CD4-positive, alpha-beta memory T cell (primary cell): ENCODE measurements at places on chromosomes 2 and 18. TPM values are rescaled to one million over a fixed set of nuclear protein-coding genes. Genes with fewer than 3 reads are reported as not detected.

Gene CTAGE1
- not detected for total RNA-seq

Gene DTNA
- total RNA-seq, result 0.58 TPM

Gene SOCS6
- 1.5 TPM for total RNA-seq

Gene MERTK
- 0.67 TPM for total RNA-seq

Gene RAX
- total RNA-seq, result not detected

DNA sequence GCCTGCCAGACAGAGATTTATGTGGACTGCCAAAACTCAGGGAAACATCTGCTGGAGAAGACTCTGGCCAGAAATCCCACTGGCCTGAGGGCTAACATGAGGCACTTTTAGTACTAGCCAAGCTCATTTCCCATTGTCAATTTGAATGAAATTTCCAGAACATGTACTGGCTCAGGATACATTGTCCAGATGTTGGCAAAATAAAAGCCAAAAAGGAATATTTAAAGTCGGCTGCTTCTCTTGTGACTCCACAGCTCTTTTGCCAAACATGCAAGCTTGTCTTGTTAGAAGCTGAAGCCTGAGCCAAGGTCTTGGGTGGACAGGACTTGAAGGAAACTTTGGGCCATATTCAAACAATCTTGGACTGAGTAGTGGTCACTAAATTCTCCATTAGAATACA lies 215.5 kb downstream of the NCKAP5 start:
- H3K27ac ChIP-seq, result no peak overlapping the region
- no peaks in the 10 kb centered on the region for H3K4me1 ChIP-seq
- DNase-seq, result no peak
- no peaks in the 10 kb centered on the region for H3K36me3 ChIP-seq
- H3K27me3 ChIP-seq, result no peaks in the 10 kb centered on the region

DNA sequence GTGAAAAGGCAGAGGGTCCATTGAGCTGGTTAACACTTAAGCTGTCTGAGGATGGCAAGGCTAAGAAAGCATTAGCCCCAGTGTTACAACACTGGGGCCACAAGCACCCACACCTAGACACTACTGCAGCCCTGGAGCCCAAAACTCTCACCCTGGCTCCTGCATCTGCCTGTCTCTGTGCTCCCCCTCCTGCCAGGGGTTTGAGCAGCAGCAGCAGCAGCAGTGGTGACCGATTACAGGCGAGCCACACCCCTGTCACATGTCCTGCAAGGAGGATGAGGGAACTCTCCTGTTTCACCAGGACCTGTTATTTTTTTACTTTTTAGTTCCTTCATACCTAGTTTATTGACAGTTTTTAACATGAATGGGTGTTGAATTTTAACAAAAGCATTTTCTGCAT lies 326.7 kb upstream of the MAP2 start:
- no peaks in the 10 kb centered on the region for H3K27me3 ChIP-seq
- no peak for DNase-seq
- no peaks in the 10 kb centered on the region for H3K4me1 ChIP-seq
- H3K36me3 ChIP-seq, result no peaks in the 10 kb centered on the region
- no peak overlapping the region for H3K27ac ChIP-seq

- H3K27me3 ChIP-seq, result no peaks in the 10 kb centered on the region
- no peak overlapping the region for H3K27ac ChIP-seq
- DNase-seq, result no peak
- no peaks in the 10 kb centered on the region for H3K36me3 ChIP-seq
- H3K4me3 ChIP-seq, result no peak overlapping the region
- H3K4me1 ChIP-seq, result no peaks in the 10 kb centered on the region
Observed at GRCh38 chr18:61335684-61336555, 2.7 kb downstream of the CDH20 start.

- no peaks in the 10 kb centered on the region for H3K27me3 ChIP-seq
- H3K27ac ChIP-seq, result no peak overlapping the region
- no peaks in the 10 kb centered on the region for H3K36me3 ChIP-seq
- H3K4me3 ChIP-seq, result no peak overlapping the region
- no peak for DNase-seq
- no peaks in the 10 kb centered on the region for H3K4me1 ChIP-seq
Observed at GRCh38 chr2:60094450-60094929, 459.0 kb downstream of the BCL11A start.

DNA sequence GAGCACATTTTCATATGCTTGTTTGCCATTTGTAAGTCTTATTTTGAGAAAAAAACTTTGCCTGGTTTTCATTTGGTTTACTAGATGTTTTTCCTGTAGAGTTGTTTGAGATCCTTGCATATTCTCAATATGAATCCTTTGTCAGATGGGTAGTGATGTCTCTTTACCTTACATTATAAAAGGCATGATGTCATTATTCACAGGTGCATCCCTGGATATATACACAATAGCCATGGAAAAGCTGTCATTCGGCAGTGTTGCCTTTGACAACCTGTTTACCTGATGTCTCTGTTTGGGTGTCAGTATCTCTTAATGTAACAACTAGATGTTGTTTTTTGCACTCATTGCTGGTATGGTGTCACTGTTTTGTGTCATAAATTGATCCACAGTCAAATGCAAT lies 58.8 kb upstream of the MAL start:
- no peaks in the 10 kb centered on the region for H3K36me3 ChIP-seq
- no peak for DNase-seq
- H3K4me3 ChIP-seq, result no peak overlapping the region
- no peaks in the 10 kb centered on the region for H3K27me3 ChIP-seq
- H3K27ac ChIP-seq, result no peak overlapping the region
- H3K4me1 ChIP-seq, result no peaks in the 10 kb centered on the region

GRCh38 chr2:197251576-197251975 lies 59.0 kb downstream of the ANKRD44 start:
- DNase-seq, result no peak
- H3K27me3 ChIP-seq, result no peaks in the 10 kb centered on the region
- H3K27ac ChIP-seq, result no peak overlapping the region
- no peaks in the 10 kb centered on the region for H3K36me3 ChIP-seq
- no peak overlapping the region for H3K4me3 ChIP-seq

DNA sequence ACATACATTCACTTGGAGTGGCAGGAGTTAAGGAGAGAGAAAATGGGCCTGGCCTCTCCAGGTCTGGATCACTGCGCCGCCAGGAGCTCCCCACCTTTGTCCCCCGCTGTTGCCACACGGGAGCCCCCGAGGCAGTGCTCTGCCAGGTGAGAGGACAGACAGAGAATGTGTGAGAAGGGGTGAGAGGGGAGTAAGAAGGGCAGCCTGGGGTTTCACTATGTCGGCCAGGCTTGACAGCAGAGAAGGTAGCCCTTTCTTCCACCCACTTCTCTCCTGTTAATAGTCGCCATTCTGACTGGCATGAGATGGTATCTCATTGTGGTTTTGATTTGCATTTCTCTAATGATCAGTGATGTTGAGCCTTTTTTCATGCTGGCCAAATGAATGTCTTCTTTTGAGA lies 26.2 kb upstream of the ARHGEF4 start:
- H3K27ac ChIP-seq, result no peak overlapping the region
- H3K4me1 ChIP-seq, result peaks cover 7% of the 10 kb centered on the region
- H3K27me3 ChIP-seq, result no peaks in the 10 kb centered on the region
- no peak for DNase-seq
- no peak overlapping the region for H3K4me3 ChIP-seq

DNA sequence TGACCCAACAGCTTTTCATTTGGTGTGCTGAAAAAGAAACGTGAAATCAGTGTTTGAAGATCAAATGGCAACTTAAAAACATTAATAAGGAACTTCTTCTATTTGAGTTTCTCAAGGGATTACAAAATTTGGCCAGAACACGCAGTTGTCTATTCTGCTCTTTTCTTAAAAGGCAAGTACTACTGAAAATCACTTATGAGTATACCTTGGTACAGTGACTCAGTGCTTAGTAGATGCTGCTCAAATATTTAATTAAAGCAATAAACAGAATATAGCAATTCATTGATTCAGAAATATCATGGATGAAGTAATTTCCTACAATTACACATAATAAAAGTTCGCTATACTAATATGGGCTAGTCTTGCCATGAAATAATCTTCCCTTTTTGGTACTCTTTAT lies 38.2 kb upstream of the MCM6 start:
- H3K36me3 ChIP-seq, result peaks cover 16% of the 10 kb centered on the region
- H3K27me3 ChIP-seq, result no peaks in the 10 kb centered on the region
- H3K4me3 ChIP-seq, result no peak overlapping the region
- H3K4me1 ChIP-seq, result no peaks in the 10 kb centered on the region

- H3K27ac ChIP-seq, result peak overlapping the region; percentile 29
- H3K36me3 ChIP-seq, result no peaks in the 10 kb centered on the region
- no peaks in the 10 kb centered on the region for H3K27me3 ChIP-seq
- H3K4me1 ChIP-seq, result peaks cover 18% of the 10 kb centered on the region
- H3K4me3 ChIP-seq, result no peak overlapping the region
Observed at GRCh38 chr2:46239175-46239846, 57.9 kb upstream of the EPAS1 start.

- H3K4me3 ChIP-seq, result no peak overlapping the region
- H3K27ac ChIP-seq, result no peak overlapping the region
- no peak for DNase-seq
Observed at GRCh38 chr2:233209117-233209532, 42.3 kb upstream of the ATG16L1 start.

DNA sequence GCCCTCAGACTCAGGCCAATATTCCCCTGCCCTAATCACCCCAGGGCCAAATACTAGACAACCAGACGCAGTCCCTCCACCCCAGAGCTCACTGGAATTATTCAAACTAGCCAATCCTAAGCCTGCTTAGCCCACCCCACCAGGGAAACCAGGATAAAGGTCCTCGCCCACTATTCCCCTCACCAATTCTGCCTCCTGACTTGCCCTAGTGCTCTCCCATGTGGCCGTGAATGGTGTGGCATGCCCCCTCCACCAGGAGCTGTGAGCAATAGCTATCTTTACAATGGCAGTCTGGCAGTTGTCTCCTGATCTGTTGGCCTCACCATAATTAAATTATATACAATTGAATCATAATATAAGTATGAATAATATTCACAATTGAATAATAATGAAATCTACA lies 42.3 kb downstream of the FAM124B start:
- no peaks in the 10 kb centered on the region for H3K27me3 ChIP-seq
- DNase-seq, result no peak
- no peaks in the 10 kb centered on the region for H3K4me1 ChIP-seq
- H3K4me3 ChIP-seq, result no peak overlapping the region
- H3K36me3 ChIP-seq, result no peaks in the 10 kb centered on the region

- no peak overlapping the region for H3K4me3 ChIP-seq
- no peaks in the 10 kb centered on the region for H3K27me3 ChIP-seq
- no peak overlapping the region for H3K27ac ChIP-seq
Observed at GRCh38 chr2:58202404-58202803, 38.7 kb downstream of the FANCL start.

- DNase-seq, result no peak
- peaks cover 36% of the 10 kb centered on the region for H3K4me1 ChIP-seq
- H3K27me3 ChIP-seq, result no peaks in the 10 kb centered on the region
- H3K4me3 ChIP-seq, result no peak overlapping the region
- H3K36me3 ChIP-seq, result no peaks in the 10 kb centered on the region
- H3K27ac ChIP-seq, result no peak overlapping the region
Observed at GRCh38 chr2:65300134-65300760, 72.6 kb downstream of the ACTR2 start.

DNA sequence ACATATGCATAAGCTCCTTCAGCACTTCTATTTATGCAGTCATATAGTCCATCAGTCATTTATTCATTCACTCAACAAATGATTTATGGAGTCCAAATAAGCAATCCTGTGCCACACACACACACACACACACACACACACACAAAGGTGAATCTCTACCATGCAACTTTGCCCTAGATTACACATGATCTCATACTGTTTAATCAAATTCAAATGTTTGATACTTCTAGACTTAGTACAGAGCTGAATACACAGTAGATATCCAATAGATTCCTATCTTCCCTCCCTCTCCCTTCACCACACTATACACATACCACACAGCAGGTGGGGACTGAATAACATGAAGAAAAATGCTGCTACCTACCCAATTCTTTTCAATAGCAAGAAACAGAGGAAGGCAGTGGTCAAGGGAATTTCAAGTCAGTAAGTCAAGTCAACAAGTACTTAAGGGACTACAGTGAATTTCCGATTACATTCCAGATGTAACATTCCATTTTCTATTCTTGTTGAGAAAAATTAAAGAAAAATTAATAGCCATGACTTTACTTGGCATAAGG lies 65.4 kb downstream of the EPG5 start:
- no peaks in the 10 kb centered on the region for H3K27me3 ChIP-seq
- DNase-seq, result no peak
- no peak overlapping the region for H3K27ac ChIP-seq
- no peaks in the 10 kb centered on the region for H3K4me1 ChIP-seq
- no peak overlapping the region for H3K4me3 ChIP-seq
